ENCODE measurements at places on chromosomes 5 and 9.

DNA sequence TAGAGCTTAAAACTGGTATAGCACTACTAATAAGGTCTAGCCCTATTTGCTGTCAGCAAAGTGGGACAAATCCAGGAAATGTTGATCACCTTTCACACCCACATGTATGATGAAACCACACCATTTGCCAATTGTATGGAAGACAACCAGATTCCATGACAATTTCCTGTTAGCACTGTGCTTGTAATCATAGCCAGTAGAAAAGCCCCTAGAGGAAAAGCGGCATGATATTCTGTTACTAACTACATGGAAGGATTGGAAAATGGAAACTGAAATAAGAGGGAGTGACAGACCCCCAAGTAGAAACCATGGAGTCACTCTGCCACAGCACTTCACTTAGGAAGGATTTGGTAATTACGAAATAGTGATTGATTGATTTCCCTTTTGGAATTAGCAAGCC is 923 bp downstream of the SPATA6L start:
- no peak for DNase-seq

GRCh38 chr5:122219436-122220166 is 90.3 kb downstream of the ZNF474 start:
- no peak for DNase-seq

GRCh38 chr5:17808566-17808965 is 174.3 kb downstream of the TAF11L14 start:
- no peak for DNase-seq

- no peak for DNase-seq
These were observed 25.9 kb upstream of the BOD1 start for GRCh38 chr5:173642191-173642816.

DNA sequence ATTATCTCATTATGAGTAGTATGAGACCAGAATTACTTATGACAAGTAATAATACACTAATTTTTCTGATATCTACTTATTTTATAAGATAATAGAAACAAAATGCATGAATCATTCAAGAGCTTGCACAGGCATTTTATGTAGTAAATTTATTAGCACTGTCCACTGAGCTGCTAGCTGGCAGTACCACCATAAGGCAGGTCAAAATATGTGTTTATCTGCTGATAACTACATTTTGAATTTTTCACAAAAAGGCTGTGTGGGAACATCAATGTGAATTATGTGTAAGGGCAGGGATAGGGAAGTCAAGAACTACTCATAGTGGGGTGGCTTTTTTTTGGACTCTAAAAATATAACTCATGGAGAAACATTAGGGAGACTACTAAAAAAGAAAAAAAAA is 249.6 kb downstream of the PAPPA start:
- DNase-seq, result no peak

DNA sequence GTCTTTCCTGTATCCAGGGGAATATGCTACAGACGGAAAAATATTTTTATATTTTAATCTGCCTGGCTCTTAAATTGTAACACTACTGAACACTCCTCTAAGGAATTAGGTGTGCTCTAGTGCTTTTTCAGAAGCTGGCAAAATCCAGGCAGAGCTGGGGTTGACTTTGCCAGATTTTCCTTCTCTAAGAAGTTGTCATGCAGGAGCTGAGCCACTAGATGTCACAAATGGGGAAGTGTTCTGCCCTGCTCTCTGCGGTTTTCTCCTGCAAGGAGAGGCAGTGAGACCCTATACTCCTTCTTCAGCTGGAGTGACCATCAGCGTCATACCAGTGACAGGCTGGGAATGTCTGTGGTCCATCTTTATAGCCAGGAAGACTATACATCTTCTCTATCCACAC is 112.5 kb downstream of the HAPLN1 start:
- DNase-seq, result no peak

DNA sequence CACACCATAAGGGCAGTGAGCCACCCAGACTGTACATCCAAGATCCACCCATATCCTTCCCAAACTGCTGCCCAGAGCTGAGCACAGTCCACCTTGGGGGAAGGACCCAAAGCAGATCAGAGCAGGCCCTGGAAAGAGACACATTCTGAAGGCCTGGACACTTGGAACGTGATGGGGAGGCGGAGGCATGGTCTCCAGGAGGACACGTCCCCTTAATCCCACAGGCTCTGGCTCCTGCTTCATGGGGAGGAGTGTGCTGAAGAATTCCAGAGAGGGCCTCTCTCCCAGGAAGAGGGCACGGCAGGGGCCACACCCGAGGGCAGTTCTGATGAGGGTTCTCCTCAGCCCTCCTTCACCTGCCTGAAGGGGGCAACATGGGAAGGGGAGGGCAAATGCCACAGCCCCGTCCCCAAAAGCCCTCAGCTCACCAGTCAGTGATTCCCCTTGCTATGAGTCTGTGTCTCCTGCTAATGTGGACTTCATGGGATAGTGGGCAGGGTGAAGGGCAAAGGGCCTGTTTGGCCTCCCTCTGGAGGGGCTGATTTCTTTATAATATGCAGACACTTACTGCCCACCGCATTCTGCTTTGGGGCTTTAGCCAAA is 276.8 kb downstream of the ENC1 start:
- DNase-seq, result no peak

All from stimulated activated CD8-positive, alpha-beta memory T cell treated with anti-CD3 and anti-CD28 coated beads, Interleukin-4, amount 100 ng/mL, for 24 hours (primary cell).